ENCODE measurements at places on chromosomes 5 and 9. TPM values are rescaled to one million over a fixed set of nuclear protein-coding genes. Genes with fewer than 3 reads are reported as not detected.

GRCh38 chr9:97592126-97592525, 41.0 kb downstream of the TSTD2 start:
- DNase-seq, result no peak

DNA sequence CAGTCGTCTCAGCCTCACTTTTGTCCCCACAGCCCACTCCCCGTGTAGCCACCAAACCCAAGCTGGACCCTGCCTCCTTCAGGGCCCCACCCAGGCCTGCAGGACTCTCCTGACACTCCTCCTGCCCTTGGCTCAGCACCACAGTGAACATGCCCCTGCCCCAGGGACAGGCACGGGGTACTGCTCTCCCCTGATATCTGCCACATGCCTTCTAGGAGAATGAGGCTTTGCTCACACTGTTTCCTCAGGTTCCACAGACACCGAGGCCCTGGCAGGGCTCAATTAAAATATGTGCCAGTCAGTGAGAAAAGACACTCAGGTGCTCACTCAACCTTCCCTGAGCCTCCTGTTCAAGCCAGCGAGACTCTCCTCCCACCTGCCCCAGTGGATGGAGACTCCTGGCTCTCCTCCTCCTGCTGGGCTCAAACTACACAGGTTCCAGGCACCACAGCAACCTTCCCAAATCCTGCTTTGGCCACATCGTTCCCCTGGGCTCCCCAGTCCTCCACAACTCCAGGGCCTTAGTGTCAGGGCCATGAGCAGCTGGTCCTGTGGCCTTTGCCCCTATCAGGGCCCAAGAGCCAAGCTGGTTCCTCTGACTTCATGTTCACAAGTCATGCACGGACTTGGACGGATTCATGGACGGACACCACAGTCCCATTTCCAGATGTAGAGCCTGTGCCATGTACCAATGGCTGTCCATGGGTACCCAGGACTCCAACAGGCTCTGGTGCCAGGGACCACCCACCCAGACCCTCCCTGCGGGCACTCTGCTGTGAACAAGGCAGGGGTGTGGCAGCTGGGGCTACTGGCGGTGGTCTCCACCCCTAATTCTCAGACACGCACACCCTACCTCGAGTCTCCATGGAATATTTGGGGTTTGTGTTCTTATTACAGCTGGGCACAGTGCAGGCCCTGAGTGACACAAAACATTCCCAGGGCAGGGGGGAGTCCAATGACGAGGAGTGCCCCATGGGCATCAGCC, 36.6 kb downstream of the BICD2 start:
- DNase-seq, result no peak

DNA sequence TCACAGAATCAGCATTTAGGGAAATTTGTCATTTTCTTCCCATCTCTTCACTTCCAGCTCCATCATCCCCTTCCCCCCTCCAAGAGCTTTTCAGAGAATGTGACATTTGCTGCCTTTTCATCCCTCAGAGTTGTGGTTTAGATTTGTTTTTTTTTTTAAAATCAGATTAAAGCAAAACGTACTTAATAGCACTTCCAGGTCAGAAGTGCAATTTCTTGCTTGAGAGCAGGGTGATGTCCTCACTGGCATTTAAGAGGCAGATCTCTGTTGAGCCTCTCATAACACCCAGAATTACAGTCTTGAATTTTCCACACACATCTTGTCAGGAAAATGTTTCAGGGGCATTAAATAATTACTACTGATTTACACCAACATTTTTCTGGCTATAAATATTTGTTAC, 236.8 kb upstream of the VLDLR start:
- no peak for DNase-seq

DNA sequence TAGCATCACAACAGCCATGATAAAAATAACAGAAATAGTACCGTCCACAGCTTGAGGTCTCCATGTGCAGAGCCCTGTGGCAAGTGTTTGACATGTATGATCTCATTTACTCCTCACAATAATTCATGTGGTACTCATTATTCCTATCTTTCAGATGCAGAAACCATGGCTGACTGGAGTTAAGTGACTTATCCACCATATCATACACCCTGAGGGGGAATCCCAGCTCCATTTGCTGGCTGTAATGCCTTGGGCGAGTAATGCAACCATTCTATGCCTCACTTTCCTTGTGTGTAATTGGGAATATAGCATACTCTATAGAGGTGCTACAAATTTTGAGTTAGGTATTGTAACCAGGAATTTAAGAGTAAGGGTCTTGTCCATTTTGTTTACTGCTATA, 347.0 kb upstream of the CLINT1 start:
- DNase-seq, result no peak

- DNase-seq, result no peak
These were observed 7.7 kb downstream of the AHRR start for GRCh38 chr5:329121-329735.

DNA sequence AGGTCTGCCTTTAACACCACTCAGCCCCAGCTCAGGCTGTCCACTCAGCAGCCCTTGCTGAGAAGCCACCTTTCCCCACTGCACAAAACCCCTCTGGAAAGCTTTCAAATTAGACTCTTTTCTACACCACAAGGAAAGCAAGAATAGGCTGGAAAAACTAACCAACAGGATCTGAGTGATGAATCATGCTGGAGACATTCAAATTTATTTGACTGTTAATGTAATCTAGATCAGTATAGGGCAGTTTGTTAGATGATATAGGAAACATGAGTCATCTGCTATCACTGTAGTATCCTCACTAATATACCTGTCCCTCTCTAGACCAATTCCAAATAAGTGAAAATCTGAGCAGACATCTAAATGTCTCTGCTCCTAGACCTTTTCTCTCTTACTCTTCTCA, 127.8 kb upstream of the PAM start:
- no peak for DNase-seq

- DNase-seq, result no peak
These were observed 17.9 kb downstream of the MRNIP start for GRCh38 chr5:179840766-179841165.

GRCh38 chr9:1875251-1875851, 139.8 kb upstream of the SMARCA2 start:
- DNase-seq, result no peak

DNA sequence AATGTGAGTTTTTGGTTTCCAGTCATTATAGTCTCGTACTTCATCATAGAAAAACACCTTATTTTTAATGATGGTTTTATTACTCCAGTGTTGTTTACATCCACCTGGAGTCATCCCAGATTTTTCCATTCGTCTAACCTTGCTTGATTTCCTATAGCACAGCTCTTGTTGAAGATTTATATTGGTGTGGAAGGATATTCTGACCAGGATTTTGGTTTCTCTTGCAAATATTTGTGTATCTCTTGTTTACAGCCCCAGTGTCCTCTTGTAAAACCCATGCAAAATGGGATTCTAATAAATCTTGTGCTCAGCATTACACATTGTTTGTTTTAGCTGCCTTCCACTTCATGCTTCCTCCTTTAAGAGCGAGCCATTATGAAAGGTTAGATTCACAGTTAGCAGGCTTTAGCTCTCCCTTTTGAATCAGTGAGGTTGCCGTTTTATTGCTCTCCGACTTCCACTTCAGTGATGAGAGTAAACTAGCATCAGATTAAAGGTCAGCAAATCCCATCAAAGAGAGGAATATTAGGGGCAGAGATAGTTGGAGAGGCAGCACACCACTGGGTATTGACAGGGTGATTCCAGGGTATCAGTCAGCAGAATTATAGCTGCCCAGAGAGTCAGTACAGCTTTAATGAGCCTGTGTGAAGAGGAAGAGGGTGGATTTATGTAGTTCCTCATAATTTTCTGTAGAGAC, 157.1 kb downstream of the PBX3 start:
- DNase-seq, result no peak

DNA sequence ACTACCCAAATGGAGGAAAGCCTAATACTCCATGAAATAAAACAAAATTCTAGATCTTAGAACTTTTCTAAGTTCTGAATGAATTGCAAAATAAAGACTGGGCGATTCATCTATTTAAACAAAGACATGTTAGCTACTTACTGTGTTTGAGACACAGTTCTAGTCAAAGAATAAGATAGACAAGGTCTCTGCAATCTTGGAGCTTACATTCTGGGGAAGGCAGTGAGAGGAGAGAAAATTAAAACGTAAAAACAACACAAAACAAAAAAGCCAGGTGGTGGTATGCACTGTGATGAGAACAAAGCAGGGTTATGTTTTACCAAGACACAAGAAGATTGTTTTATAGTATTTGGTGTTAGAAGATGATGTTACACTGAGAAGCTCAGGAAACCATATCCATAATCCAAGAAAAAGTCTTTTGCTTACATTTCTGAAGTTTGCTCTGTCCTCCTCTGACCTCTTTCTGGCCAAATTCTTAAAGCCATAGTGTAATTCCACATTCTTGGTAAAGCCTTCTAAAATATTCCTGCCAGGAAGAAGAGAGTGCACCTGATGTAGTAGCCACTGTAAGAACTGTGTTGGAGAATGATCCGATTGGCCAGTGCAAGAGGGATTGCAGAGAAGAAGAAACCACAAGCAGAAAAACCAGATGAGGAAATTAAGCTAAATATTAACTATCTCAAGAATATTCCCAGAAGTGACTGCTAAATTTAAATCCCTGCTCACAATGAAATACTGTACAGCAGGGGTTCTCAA, 218.4 kb downstream of the PCSK1 start:
- DNase-seq, result no peak

- no peak for DNase-seq
These were observed 12.5 kb downstream of the RGS3 start for GRCh38 chr9:113475992-113476391.

DNA sequence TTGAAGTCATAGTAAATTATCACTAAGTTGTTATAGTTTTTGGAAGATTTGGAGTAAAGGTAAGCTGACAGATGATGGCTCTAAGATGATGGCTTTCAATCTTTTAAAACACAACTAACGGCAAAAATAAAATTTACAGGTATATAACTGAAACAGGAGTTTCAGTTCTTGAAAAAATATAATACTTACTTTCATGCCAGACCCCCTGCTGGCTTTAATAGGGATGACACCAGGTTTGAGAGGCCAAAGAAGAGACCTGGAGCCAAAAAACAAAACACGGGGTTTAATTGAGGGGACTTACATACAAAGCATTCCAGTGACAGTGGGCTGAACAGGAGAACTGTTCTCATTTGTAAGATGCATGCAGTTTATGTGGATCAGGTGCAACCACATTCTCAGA, 301.7 kb upstream of the PCSK5 start:
- DNase-seq, result no peak

DNA sequence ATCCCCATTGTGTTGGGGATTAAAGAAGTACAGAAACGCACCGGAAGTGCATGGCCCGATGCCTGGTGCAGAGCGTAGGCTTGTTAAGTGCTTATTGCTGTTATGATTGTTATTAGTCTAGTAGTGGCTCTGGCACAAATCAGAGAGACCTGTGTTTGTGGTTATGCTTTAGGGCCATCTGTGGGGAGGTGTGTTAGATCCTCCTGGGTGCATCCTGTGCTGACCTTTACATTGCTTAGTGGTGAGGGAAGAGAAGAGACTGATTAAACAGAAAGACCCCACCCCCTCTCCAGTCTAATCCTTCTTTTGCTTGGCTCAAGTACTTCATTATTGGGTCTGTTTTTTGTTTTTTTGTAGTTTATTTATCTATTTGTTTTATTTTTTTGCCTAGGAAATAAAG, 112.7 kb upstream of the SPRY4 start:
- DNase-seq, result no peak

GRCh38 chr9:33264003-33264472, 470 bp downstream of the BAG1 start:
- DNase-seq, result no peak

DNA sequence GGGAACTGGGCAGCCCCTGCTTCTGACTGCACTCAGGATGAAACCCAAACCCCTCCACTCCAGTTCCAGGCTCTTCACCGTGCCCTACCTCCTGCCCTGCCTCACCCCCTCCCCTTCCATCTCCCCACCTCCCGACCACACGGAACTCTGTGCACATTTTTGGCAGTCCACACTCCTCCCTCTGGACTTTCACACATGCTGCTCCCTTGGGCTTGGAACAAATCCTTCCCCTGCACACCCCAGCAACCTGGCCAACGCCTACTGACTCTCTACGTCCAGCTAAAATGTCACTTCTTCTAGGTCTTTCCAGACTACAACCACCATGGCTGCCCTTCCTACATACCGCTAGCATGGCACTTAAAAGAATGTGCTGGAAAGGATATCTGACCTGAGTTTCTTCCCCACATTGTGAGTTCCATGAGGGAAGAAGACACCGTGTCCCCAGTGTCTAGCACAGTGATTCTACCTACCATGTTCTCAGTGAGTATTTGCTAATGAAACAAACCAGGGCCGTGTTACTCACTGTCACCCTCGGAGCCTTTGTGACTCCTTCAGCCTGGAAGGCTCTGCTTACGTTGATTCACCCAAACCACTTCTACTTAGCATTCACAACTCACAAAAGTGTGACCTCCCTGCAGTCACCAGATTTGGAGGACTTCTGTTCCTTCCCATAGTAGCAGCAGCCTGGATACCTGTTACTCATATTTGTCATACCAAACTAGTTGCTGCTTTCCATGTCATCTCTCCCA, 18.7 kb downstream of the RETREG1 start:
- DNase-seq, result no peak

GRCh38 chr5:109003928-109004327, 256.2 kb downstream of the FER start:
- no peak for DNase-seq

- DNase-seq, result peak; percentile 24
These were observed 343.7 kb upstream of the KCNN2 start for GRCh38 chr5:114018186-114018585.

GRCh38 chr9:21854594-21854993, 52.2 kb downstream of the MTAP start:
- no peak for DNase-seq

- no peak for DNase-seq
These were observed 13.3 kb upstream of the BASP1 start for GRCh38 chr5:17204133-17204489.

GRCh38 chr9:125755340-125755739, 8.2 kb downstream of the PBX3 start:
- DNase-seq, result peak; percentile 30

DNA sequence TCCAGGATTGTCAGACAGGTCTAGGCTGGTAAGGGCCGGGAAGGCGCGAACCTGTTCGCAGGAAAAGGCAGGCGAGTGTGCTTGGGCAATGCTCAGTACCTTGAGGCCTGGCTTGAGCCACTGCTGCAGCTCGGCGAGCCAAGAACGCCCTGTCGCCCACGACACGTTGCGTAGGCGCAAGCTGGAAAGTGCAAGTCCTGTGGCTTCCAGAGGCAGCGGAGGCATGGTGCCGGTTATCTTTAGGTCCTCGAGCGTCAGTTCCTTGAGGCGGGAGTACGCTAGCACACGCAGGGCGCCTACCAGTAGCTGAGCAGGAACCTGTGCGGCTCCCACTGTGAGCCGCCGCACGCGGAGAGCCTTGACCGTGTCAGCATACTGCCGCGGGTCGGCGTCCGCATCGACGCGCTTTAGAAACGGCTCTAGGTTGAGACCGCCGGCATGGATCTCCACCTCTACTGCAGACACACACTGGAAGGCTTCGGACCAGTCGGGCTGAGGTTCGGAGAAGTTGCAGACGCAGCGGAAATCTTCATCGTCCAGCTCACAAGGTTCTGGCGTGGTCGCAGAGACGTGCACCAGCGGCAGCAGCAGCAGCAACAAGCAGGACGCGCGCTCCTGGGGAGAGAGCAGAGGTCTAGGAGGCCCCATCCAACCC, 482 bp downstream of the CD14 start:
- no peak for DNase-seq

GRCh38 chr5:157067005-157067404, 8.1 kb upstream of the HAVCR1 start:
- DNase-seq, result no peak

GRCh38 chr5:161467703-161468102, 78.8 kb downstream of the GABRB2 start:
- no peak for DNase-seq

Gene OSTF1
- total RNA-seq, result 32.3 TPM

Gene C5orf52
- not detected for total RNA-seq

Gene ZNF462
- total RNA-seq, result 6.5 TPM

Gene GRM6
- total RNA-seq, result not detected

Gene C5orf58
- total RNA-seq, result not detected

Gene PCDHGA4
- total RNA-seq, result 0.74 TPM

All from H4 (cell line).